Activated naive CD4-positive, alpha-beta T cell (primary cell): ENCODE measurements at places on chromosomes 3 and 15.

GRCh38 chr3:46296826-46297225 is 54.6 kb downstream of the CCR3 start:
- no peak for DNase-seq

GRCh38 chr15:22263738-22264137 is 183.4 kb downstream of the OR4M2 start:
- no peak for DNase-seq

DNA sequence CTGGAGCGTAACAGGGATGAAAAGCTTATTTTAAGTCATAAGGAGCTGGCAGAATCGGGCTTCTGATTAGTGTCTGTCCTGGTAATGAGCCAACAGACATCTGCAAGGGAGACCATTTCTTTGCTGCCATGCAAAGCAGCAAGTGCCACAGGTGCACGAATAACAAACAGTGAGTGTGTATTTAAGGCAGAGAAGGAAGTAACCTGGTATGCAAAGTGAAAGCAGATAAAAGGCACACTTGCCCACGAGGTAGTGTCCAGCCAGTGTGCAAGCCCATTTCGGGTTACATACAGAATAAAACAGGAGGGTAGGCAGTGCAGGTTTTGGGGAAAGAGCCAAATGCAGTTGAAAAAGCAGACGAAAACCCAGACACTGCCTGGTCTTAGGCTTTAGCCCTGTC is 1153.7 kb downstream of the SI start:
- no peak for DNase-seq

DNA sequence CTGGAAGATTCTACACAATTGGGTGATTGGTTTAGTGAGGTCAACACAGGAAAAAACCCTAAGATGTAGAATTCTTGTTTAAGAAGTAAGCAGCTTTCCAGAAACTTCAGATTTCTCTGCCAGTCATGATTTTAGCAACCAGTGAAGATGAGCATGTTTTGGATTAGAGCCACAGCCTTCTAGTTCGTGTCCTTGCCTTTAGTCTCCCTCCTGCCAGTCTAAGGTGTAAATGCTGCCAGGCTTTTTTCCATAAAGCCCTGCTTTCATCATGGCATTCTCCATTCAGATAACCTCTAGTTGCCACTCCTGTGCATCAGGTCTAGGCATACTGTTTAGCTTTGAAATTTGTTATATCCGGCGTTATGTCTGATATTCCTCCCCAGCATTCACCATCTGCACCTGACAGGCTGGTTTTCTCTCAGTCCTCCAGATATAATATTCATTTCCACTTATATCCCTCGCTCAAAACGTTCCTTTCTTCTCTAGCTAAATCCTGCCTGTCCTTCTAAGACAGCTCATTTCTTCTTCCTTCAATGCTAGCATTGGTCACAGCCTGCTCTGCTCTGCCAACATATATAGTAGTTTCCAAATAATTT is 37.4 kb downstream of the SYN2 start:
- no peak for DNase-seq

DNA sequence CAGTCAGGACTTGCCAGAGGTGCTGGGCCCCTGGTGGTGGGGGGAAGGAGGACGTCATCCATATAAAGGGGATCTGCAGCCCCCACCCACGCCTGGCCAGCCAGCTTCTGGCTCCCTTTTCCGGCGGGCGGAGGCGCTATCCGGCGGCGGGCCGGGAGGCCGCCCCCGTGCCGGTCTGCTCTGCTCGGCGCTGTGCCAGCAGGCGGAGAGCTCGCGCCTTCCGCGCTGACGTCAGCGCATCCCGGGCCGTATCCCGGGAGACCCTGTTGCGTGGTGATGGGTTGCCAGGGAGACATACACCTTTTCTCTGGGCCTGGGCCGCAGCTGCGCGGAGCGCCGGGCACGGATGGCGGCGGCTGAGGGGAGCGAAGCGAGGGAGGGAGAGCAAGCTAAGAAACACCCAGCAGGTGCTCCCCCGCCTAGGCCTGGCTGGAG is 1.1 kb downstream of the FAM131A start:
- no peak for DNase-seq

- DNase-seq: no peak
These were observed 302.2 kb upstream of the NR2E3 start for GRCh38 chr15:71508081-71508682.

DNA sequence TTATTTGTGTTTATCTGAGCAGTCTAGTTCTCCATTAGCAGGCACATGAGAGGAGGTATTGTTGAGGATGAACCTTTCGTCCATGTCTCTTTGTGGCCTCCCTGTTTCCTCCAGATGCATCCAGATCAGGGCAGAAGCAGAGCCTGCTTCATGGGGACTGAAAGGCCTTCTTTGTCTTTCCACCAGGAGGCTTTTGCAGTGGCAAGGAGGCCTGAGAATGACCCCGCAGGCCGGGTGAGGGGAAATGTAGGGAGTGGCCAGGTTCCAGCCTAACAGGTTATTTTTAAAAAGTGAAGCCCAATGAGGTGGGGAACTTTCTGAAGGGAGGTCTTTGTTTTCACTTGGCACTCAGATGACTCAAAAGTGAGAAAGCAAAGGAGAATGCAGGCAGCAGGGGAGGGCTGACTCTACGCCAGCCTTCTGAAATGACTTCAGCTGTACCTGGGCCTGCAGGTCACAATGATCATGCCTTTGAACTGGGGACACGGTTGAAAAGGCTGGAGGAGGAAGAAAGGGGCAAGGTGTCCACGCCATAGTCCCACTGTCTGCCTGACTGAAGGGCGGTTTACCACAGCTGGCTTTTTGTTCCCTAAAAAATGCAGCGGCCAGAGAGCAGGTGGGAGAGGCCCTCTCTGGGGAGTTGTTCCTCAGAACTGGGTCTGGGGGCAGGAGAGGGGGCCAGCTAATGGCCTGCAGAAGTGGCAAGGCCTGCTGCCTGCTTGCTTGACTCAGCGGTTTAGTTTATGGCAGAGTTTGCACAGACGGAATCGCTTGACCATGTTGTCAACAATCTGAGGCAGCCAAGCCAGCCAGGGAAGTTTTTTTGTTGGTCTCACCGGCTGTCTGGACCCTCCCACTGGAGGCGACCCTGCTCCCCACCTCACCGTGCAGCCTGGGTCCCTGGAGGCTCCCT is 28.7 kb downstream of the CMTM7 start:
- DNase-seq: no peak
